ENCODE measurements at places on chromosomes 16 and 17.

DNA sequence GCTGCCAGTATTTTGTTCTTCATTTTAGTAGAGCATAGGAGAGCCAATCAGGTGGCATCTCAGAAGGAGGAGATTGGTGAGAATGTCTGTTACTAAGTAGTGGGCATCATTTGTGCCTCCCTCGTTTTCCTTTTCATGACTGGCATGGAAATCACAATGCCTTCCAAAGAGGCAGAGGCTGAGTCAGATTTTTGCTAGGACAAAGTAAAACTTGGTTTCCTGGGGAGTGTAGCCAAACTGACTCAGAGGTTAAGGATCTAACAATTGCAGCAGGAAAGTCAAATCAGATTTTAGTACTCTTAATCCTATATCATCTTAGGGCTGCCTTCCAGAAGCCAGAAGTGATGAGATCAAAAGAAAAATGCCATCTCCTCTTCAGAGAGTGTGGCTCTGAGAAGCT, 138.7 kb downstream of the ANKFN1 start:
- no peak for DNase-seq

- DNase-seq, result no peak
These were observed 32.0 kb downstream of the SCPEP1 start for GRCh38 chr17:57009737-57010445.

DNA sequence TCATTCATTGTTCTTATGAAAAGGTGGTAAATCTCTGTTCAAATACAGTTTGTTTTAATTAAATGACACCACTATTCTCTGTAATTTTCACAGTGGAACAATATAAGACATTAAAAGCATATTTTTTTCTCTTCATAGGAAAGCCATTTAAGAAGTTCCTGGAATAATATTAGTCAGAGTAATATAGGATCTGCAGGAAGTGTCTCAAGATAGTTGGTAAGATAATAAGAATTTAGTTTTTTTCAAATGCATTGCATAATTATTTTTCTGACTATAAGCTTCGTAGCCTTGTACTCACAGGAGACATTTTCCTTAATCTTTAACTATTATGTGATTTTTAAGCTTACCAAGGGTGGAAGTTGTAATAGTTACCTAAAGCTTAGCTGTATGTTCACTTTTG, 16.9 kb downstream of the STXBP4 start:
- DNase-seq, result no peak

- DNase-seq, result no peak
These were observed 56.4 kb downstream of the MGAT5B start for GRCh38 chr17:76924345-76925342.

GRCh38 chr16:56258508-56259424, 67.5 kb downstream of the GNAO1 start:
- no peak for DNase-seq

GRCh38 chr16:57680842-57681375, 12.8 kb downstream of the ADGRG3 start:
- DNase-seq, result no peak
